Type B pancreatic cell (in vitro differentiated cells): ENCODE measurements at places on chromosomes 16 and 17. TPM values are rescaled to one million over a fixed set of nuclear protein-coding genes. Genes with fewer than 3 reads are reported as not detected.

GRCh38 chr16:48188449-48189102, 32.8 kb upstream of the ABCC12 start:
- no peak for DNase-seq

DNA sequence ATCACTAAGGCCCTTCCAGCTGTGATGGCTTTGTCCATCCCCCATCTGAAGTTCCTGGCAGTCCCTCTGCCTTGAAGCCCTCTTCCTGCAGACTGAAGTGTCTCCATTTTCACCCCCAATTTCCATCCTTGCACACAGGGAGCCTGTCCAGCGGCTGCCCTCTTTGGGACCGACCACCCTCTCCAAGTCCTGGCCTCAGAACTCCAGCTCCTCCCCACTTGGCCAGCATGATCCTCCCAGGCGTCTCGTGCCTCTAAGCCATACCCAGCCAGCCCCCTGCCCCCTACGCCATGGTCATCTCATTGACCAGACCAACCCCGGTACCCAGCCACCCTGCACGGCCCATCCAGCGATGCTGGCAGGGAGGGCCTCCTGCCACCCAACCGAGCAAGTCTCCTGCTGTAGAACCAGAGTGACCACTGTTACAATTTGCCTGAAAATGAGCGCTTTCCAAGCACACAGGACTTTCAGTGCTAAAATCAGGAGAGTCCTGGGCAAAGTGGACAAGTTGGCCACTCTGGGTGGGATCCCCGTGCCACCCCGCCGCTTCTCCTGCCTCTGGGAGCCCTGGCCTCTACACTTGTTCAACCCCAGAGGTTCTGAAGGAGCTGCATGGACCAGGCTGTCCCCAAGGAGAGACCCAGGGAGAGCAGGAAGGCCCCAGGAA, 362.0 kb downstream of the SEC14L1 start:
- no peak for DNase-seq

GRCh38 chr17:55770196-55770870, 19.5 kb downstream of the PCTP start:
- DNase-seq: no peak

DNA sequence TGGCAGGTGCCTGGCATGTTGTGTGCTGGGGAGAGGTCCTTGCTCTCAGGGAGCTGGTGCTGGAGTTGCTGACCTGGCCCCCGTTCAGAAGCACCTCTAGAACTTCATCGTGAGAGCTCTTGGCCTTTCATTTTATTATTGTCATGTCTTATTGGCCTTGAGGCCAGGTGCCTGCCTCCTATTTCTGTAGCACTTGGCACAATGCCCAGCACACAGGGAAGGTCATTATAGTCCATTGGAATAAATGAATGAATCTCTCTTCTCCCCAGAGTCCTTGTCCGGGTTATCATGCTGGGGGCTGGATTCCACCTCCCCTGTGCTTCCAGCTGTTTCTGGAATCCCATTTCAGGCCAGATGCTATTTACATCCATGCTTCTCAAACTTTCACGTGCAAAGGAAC, 169.2 kb downstream of the HAPSTR1 start:
- DNase-seq: no peak

DNA sequence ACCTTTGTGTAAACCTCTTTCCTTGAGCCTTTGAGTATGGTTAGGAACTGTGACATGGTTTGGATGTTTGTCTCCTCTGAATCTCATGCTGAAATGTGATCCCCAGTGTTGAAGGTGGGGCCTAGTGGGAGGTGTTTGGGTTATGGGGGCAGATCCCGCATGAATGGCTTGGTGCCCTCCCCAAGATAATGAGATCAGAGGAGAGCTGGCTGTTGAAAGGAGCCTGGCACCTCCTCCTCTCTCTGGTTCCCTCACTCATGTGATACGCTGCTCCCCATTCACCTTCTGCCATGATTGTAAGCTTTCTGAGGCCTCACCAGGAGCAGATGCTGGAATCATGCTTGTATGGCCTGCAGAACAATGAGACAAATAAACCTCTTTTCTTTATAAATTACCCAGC, 1110.2 kb downstream of the CDH11 start:
- no peak for DNase-seq

- no peak for DNase-seq
These were observed 10.6 kb downstream of the IRX3 start for GRCh38 chr16:54275956-54276355.

DNA sequence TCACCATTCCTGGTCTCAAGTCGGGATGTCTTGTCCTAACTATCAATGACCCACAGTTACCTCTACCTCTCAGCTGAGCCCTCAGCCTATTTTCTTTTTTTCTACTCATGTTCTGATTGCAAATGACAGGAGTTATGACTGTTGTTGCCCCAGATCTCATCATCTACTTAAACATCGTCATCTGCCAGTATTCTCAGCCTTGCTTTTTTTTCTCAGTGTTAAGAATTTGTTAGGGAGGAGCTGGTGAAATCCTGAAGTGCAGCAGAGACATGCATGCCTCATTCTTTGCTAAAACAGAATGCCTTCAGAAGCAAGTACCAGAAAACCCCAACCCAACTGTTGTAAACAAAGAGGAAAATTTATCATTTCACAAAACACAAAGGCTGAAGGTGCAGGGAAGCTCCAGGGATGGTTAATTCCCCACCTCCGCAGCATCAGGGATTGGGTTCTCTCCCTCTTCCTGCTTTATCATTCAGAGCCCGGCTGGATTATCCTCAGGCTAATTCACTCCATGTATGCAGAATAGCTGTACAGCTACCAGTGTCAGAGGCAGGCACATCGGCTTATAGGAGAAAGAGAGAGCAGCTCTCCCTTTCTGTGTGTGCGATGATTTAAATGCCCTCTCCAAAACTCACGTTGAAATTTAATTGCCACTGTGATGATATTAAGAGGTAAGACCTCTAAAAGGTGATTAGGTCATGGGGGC, 540.8 kb upstream of the HSBP1 start:
- no peak for DNase-seq

DNA sequence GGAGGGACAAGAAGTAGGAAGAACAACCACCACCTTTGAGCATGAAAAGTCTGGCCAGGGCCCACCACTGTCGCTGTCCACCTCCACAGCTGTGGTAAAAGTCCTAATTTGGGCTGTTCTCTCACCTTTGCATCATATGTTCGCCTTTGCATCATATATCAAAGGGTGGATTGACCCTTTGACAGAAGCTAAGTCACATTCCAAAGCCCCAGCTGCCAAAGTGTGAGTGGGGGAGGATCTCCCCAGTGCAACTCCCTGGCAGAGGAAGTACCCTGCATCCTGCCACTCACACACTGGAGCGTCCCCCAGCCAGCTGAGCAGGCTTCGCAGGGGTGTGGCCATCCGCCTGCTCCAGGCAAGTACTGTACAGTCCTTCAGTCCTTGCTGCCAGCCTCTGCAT, 12.7 kb upstream of the SPECC1 start:
- no peak for DNase-seq

GRCh38 chr17:57125866-57126265, 40.8 kb downstream of the AKAP1 start:
- no peak for DNase-seq

GPR179 gene
- total RNA-seq: 0.14 and 0.59 TPM in 2 replicates

GRCh38 chr17:76094046-76094445, 9.5 kb downstream of the EXOC7 start:
- no peak for DNase-seq

DNA sequence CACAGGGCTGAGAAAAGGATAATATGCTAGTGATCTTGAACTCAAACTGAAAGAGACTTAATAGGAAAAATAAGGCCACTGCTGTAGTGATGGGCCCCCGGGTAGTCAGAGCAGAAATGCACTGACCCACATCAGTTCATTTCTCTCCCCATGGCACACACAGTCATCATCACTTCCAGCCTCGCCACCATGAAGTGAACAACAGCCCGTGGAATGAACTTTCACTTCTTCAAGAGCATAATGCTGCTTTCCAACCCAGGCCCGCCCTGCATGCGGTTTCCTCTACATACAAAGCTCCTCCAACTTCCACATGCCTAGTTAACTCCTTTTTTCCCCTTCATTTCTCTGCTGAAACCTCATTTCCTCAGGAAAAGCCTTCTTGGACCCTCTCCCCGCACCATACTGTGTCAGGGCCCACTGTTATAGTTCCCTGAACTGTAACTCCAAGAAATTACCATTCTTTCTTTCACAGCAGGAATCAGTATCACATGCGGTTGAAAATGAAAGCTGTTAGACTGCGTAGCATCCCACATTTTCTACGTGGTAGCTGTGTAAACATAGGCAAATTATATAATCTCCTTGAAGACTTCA, 65.8 kb upstream of the SMIM36 start:
- DNase-seq: no peak

GRCh38 chr16:8120001-8120400, 470.3 kb downstream of the TMEM114 start:
- no peak for DNase-seq

TP53TG3B gene
- not detected in 2 replicates for total RNA-seq
